CD4-positive, alpha-beta memory T cell (primary cell): ENCODE measurements at places on chromosomes 12 and 14. TPM values are rescaled to one million over a fixed set of nuclear protein-coding genes. Genes with fewer than 3 reads are reported as not detected.

The MDGA2 gene
- polyA plus RNA-seq, result not detected

The APOF gene
- not detected for polyA plus RNA-seq

The NFATC4 gene
- polyA plus RNA-seq, result not detected

The CISTR gene
- not detected for polyA plus RNA-seq

The PRKD1 gene
- not detected for polyA plus RNA-seq

The PLBD1 gene
- polyA plus RNA-seq, result 0.22 TPM

The NKX2-8 gene
- polyA plus RNA-seq, result not detected

The GLIPR1 gene
- 222 TPM for polyA plus RNA-seq

The GNS gene
- 36.8 TPM for polyA plus RNA-seq

The RTN1 gene
- polyA plus RNA-seq, result not detected

The SLC6A13 gene
- polyA plus RNA-seq, result not detected

The TCHP gene
- 3.0 TPM for polyA plus RNA-seq

The KRT75 gene
- not detected for polyA plus RNA-seq

The RD3L gene
- polyA plus RNA-seq, result not detected

The SLC39A2 gene
- polyA plus RNA-seq, result not detected

The GPR84 gene
- polyA plus RNA-seq, result not detected

The CHGA gene
- not detected for polyA plus RNA-seq

The ZBTB39 gene
- 0.98 TPM for polyA plus RNA-seq
